ENCODE measurements at places on chromosomes 4 and X.

DNA sequence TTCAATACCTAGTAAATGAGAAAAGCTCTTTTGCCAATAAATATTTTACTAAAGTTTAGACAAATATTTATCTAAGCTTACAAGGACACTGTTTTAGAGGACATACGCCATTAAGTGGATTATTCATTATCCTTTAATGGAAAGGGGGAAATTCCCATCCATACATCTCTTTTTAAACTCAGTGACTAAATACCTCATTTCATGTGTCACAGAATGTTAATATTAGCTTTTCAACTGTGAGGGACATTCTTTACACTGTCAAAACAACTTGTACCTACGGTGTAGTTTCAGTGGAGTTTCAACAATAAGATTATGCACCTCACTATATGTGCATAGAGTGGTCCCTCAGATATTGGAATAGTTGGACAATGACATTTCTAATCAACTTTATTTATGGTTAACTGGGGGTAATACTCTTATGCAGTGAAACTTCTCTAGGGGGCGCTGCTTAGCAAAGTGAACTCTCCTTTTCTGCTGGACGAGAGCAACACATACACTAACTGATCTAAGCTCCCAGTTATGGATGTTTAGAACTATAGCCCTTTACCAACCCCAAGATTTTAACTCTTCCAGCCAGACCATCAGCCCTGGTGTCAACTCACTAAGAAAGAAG, 9.7 kb downstream of the HS6ST2 start:
- no peak for DNase-seq

DNA sequence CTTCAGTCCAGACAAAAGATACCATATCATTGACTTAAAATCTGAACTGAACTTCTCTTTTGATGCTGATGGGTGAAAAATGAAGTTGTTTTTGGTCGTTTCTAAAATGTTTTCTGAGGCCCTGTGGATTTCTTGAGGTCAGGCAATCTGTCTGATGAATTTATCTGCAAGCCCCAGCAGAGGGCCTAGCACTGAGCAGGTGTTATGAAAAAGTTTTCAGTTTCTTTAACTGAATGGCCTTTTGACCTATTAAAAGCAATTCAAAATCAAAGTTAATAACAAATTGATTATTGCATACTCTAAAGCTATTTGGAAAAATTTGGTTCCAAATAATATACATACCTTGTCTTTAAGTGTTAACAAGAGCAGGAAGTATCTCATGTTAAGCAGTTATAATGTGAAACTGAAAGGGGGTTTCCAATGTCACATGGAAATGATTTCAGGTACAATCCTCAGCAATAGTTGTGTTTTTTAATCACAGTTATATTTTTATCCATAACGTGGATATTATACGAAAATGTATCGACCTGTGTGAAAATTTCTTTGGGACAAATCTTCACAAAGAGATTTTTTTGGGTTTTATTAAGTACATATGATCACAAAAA, 285.0 kb downstream of the SPANXN1 start:
- no peak for DNase-seq

DNA sequence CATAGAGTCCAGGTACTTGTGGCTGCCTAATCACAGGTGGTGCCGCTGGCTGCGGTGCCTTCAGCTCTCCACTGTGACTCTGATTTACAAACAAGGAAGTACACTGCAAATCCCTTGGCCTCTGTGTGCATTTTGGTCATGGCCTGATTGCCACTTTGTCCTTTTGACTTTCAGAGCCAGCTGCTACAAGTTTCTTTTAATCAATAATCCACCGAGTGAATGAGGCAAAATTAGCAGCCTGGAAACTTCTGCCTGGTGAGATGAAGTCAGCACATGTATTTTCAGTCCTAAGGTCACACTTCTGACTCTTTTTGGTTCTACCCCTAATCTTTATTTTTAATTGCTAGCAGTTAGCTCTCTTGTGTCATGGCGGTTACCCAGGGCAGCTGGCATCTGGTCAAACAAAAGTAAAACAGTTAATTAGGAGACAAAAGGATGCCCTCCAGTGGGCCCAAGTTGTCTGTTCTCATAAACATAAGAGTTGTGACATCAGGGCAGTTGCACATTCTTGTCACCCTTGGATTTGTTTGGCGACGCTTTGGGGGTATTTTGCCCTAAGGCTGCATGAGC, 62.3 kb upstream of the LNX1 start:
- DNase-seq = no peak

- no peak for DNase-seq
These were observed 21.1 kb downstream of the MAGEA10 start for GRCh38 chrX:152117305-152117704.

DNA sequence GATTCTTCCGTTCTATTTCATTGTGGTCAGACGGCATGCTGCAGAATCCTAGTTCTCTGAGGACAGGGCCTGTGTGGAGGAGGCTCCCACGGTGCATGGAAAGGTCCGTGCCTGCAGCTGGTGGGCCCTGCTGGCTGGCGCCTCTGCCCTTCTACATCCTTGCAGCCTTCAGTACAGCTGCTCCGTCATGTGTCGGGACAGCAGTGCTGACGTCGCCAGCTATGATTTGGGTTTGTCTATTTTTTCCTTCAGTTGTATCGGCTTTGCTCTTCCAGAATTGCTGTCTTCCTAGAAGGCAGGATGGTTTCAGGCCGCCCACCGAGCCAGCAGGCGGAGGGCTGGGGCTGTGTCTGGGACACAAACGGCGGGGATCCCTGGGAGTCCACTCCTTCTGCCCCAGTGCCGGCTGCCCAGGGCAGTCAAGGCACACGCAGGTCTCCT, 32.1 kb upstream of the CPLX1 start:
- DNase-seq = no peak

- no peak for DNase-seq
These were observed 72.9 kb upstream of the PRDM5 start for GRCh38 chr4:120995266-120996010.

DNA sequence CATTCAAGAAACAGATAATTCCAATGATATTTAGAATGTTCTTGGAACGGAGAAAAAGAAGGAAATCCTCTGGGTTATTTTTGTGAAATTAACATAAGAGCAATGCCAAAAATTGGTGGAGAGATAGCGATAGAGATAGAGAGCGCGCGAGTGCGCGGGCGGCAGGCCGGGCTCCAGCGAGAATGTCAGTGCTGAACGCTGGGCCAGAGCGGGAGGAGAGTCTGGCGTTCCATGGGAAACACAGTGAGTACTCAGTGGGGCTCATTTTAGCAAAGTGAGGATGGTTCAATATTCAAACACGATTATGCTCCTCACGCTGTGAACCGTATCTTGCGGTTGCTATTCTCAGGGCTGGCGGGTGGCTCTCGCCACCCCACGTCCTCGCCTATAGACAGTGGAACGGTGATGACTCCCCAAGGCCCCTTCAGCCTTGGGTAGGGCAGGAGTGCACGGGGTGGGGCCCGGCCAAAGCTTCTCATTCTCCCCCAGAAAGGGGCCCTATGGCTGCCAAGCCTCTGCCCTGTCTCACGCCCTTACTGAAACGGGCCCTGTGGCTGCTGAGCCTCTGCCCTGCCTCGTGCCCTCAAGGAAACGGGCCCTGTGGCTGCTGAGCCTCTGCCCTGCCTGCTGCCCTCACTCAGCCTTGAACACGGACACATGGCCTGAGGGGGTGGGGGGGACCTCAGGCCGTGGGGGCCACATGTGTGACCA, 16.9 kb downstream of the CPLX1 start:
- DNase-seq = no peak

- no peak for DNase-seq
These were observed 100.4 kb downstream of the QRFPR start for GRCh38 chr4:121280425-121280824.

GRCh38 chr4:47145630-47146029, 114.3 kb downstream of the GABRB1 start:
- no peak for DNase-seq

DNA sequence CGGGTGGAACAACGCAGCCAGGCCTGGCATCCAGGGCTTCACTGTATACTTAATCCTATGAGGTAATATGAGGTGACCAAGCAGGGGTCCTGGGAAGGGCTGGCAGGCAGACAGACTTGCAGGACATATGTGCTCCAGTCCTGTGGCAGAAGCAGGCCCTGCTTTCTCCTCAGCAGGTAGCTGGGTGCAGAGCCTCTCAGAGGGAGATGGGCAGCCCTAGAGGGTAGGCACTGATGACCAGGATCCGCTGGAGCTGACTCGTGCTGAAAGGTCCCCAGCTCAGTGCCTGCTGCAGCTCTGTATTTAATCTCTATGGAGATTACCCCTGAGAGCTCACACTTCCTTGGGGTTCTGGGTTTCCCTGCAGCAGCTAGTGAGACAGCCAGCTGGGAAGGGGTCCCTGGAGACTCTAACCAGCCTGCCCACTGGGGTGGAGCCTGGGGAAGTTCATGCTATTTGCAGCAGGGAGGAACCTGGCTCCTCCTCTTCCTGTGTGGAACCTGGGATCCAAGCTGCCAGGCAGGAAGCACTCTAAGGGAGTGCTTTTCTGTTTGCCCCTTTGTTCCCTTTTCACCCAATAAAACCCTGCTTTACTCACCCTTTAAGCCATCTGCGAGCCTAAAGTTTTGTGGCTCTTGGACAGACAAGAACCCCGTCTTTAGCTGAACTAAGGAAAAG, 339.2 kb downstream of the DCAF12L2 start:
- no peak for DNase-seq

DNA sequence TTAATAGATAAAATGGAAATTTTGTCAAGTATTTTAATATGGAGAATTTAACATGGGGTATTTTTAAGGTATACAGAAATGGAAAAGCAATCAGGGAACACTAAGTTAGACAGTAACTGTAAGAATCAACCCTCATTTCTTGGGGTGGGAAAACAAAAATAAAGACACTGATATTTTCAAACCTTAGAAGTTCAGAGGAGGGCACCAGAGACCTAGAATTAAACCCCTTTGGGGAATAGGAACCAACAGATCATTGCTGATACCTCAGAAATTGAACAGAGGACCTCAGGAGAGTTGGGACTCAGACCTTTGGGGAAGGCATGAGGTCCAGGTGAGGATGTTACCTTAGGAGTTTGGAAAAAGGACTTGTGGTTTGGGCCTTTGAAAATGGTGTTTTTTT, 435.6 kb downstream of the TMA16 start:
- no peak for DNase-seq

DNA sequence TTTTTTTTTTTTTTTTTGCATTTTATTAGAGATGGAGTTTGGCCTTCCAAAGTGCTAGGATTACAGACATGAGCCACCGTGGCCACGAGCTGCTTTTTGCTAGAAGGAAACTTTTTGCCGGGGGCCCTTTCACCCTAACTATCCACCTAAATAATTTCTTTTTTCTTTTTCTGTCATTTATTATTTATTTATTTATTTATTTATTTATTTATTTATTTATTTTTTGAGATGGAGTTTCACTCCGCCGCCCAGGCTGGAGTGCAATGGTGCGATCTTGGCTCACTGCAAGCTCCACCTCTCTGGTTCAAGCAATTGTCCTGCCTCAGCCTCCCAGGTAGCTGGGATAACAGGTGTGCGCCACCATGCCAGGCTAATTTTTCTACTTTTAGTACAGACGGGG, 303.9 kb downstream of the ASMT start:
- DNase-seq = no peak

DNA sequence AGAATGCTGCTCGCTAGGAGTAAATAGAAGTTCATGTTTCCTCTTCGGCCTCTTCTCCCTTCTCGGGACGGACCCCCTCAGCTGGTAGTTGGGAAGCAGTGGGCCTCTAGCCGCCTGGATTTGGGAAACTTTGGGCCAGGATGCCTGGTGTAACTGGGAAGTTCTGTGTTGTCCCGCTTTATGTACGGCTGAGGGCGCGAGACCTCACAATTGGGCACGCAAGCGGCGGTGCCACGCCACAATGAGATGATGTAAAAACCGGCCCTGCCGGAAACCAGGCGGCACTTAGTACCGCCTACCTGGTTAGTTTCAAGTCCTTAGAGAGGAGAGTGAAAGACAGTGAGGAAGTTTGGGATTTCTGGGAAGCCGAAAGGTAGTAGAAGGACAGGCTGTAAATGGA, at the start of gene CT83:
Gene CT83 (minus strand): TSS at position 155 of the 400 bp plus-strand sequence. CDS start 120 bp downstream, at position 35.
- no peak for DNase-seq

GRCh38 chr4:137819964-137820383, 287.7 kb upstream of the PCDH18 start:
- no peak for DNase-seq

DNA sequence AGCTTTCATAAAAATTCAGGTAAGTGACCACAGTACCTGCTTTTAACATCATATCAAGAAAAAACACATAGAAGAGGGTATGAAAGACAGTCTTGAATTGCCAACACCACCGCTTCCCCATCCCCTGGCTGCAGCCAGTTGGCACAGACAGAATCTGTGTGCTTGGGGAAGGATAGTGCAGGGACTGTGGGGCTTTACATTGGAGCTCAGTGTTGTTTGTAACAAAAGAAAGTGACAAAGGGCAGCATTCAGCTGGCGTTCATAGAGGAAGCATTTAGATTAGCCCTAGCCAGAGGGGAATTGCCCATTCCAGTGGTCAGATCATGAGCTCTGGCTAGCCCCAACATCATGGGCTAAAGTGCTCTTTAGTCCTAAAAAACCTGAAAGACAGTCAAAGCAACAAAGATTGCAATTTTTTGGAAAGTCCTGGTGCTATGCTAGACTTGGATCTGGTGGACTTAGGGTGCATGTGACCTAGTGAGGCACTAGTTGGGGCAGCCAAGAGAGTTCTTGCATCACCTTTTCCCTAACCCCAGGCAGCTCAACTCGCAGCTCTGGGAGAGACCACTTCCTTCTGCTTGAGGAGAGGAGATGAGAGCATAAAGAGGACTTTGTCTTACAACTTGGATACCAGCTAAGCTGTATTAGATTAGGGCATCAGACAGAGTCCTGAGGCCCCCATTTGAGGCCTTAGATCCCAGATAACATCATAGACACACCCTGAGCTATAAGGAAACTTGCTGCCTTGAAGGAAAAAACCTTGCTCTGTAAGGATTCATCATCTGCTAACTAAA, 1602.4 kb upstream of the ADGRL3 start:
- DNase-seq = no peak

DNA sequence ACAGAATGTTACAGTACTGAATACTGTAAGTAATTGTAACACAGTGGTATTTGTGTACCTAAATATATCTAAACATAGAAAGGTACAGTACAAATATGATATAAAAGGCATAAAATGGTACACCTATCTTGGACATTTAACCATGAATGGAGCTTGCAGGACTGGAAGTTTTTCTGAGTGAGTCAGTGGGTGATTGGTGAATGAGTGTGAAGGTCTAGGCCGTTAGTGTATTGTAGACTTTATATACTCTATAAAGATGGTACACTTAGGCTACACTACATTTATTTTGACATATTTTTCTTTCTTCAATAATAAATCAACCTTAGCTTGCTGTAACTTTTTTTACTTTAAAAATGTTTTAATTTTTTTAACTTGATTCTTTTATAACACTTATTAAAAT, 422.5 kb upstream of the FSTL5 start:
- no peak for DNase-seq

- DNase-seq = no peak
These were observed 49.8 kb downstream of the MID1 start for GRCh38 chrX:10570601-10571000.

GRCh38 chr4:177246641-177247584, 62.8 kb upstream of the NEIL3 start:
- no peak for DNase-seq

Data from activated CD8-positive, alpha-beta memory T cell treated with anti-CD3 and anti-CD28 coated beads for 4 hours (primary cell).